ENCODE measurements at places on chromosomes 3 and 15. TPM values are rescaled to one million over a fixed set of nuclear protein-coding genes. Genes with fewer than 3 reads are reported as not detected.

The NAA80 gene
- total RNA-seq = 6.1 TPM

The LDHAL6B gene
- total RNA-seq = not detected

The CHRD gene
- total RNA-seq = 0.15 TPM

The NR2E3 gene
- total RNA-seq = not detected

The GPR62 gene
- total RNA-seq = not detected

The IMPG2 gene
- 0.04 TPM for total RNA-seq

The CEP19 gene
- total RNA-seq = 2.8 TPM

The CCR8 gene
- not detected for total RNA-seq

The GANC gene
- 5.6 TPM for total RNA-seq

The CCDC71 gene
- total RNA-seq = 13.2 TPM

The SV2B gene
- 0.09 TPM for total RNA-seq

The B2M gene
- total RNA-seq = 502 TPM

The OIP5 gene
- total RNA-seq = 13.8 TPM

The CYP8B1 gene
- total RNA-seq = not detected

The SLC22A13 gene
- total RNA-seq = not detected

The MESP1 gene
- total RNA-seq = 1.1 TPM

The OCA2 gene
- 0.11 TPM for total RNA-seq

The KPNA1 gene
- 58.1 TPM for total RNA-seq

The TMIE gene
- total RNA-seq = 0.11 TPM

The B3GNT5 gene
- total RNA-seq = 30.1 TPM

The FANCD2 gene
- total RNA-seq = 20.6 TPM

The POLR2M gene
- total RNA-seq = 45.5 TPM

The KIF15 gene
- total RNA-seq = 13.3 TPM

The RAB7A gene
- total RNA-seq = 173 TPM

The CDC25A gene
- 8.9 TPM for total RNA-seq

The THAP10 gene
- total RNA-seq = 5.8 TPM

The HDGFL3 gene
- 99.0 TPM for total RNA-seq

The CPEB1 gene
- total RNA-seq = 2.8 TPM

The KLHL24 gene
- total RNA-seq = 7.2 TPM

The HTR3E gene
- total RNA-seq = not detected

The CPLX3 gene
- total RNA-seq = 0.07 TPM

The HCN4 gene
- 0.15 TPM for total RNA-seq

The CHST13 gene
- total RNA-seq = 0.41 TPM

The GUCA1C gene
- total RNA-seq = not detected

The SOX14 gene
- total RNA-seq = not detected

The CCR2 gene
- not detected for total RNA-seq
